ENCODE measurements at places on chromosomes 6 and 20.

DNA sequence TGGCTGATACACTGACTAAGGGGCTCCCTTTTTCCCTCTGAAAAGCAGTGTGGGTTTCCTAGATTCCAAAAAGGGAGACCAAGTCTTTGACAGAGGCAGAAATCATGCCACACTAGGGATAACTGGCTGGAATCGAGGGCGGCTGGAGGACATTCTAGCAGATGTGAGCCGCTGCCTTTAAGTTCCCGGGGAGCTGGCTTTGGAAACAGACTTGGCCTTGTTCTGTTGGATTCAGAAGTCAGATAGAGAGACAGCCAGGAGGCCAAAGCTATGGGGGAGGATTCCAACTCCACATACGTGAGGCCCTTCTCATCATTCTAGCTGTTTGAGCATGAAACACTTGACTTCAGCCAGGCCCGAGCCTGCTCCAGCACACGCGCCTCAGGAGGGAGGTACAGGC is 109.9 kb upstream of the FOXC1 start:
- no peak for DNase-seq

DNA sequence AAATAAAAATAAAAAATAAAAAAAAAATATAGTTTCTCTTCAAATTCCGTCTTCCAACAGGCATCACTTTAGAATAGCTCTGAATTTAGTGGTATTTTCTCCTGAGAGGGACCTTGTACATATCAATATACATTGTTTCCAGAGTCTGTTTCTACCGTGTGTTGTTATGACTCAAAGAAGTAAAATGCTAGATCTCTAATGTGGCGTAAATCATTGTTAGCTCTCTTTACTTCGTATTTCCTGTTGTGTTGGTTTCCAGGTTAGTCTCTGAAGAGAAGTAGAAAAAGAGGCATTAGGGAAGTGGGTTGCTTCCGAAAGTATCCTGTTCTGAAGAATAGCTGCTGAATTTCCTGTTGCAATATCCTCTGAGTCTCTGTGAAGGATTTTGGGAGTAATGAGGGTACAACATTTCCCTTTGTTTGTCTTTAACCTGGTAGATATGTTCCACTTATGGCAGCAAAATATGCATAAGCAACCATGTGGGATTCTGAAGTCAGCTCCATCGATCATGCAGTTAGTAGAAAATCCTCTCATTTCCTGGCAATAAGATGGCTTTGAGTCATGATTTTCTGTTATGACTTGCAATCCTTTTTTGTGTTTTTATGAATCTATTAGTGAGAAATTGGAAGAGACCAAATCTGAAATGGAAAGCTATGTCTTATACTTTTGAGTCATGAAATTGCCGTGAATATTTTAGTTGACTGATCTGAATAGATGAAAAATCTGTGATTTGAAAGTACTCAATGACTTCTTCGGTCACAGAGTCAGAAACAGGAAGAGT is 42.0 kb upstream of the MCHR2 start:
- DNase-seq, result no peak

DNA sequence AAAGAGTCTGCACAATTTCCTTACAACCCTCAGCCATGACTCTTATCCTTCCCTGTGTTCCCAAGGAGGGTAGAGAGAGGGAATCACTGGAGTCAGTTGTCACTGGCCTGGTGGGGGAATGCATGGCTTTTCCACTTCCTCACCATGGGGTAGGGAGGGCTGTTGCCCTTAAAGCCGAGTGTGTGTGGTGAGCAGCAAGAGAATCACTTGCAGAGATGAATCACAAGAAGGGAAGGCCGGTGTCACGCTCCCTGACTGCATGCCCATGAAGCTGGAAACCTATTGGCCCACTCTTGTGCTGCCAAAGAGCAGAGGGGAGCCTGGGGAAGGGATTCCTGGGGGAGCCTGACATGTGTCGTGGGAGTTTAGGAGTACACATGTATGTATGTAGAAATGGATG is 18.1 kb upstream of the BMP6 start:
- DNase-seq, result no peak

DNA sequence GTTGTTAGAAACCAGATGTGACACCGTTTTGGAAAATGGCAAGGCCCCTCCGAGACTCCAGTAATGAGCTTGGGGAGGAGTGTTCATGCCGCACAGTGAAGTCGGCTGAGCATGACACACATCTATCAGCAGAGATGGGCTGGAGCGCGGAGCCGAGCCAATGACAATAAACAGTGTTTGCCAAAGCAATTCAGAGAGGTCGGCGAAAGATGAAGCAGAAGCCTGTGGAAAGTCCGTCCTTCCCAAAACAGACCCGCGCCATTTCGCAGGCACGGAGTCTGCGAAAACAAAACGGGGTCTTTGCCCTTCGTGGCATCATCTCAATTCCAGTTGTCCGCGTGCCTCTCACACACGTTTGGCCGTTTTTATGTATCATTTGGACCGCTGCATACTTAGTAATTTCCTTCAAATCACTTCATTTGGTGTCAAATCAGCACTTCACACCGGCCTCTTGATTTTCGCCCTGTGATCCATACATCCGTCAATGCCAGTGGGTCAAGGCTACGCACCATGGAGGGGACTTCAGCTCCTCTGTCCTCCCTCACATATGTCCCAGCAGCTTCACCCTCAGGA is 71.3 kb downstream of the SULF2 start:
- DNase-seq, result no peak

DNA sequence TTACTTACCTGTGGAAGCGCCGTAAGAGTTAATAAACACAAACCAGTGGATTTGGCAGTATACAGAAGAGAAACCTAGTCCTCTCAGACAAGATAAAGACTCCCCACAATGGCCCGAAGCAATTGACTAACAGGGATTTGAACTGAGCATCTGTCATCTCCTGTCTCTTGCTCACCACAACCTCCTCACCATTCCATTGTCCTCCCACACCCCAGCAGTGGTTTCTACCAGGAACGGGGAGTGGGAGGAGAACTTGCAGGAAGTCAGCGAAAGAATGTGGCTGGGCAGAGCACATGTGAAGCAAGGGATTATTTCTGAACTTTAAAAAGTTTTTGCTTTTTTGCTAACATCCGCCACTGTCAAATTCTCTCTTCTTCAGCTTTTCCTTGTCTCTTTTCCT is 24.6 kb upstream of the TAAR1 start:
- no peak for DNase-seq

DNA sequence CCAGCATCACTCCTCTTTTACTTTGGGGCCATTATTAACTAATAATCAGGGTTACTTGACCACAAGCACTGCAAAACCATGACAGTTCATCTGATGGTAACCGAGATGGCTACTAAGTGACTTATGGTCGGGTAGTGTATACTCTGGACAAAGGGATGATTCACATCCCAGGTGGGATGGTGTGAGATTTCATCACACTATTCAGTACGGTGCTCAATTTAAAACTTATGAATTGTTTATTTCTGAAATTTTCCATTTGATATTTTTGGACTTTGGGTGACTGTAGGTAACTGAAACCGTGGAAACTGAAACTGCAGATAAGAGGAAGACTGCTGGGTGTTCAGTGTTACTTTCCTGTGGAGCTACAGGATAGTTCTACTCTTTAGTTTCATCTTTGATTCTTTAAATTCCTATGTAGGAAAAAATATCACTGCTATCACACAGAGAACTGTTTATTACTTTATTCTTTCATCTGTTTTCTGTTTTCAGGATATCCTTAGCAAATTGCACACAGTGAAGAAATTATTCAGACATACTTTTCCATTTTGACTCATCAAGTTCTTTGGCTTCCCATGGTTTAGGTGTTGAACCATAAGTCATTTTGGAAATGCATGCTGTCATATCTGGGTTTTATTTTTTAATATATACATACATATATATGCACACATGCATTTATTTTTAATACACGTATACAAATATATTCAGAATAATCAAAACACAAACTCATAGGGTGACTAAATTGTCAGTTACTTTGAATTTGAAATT is 59.1 kb upstream of the C20orf144 start:
- DNase-seq, result no peak

DNA sequence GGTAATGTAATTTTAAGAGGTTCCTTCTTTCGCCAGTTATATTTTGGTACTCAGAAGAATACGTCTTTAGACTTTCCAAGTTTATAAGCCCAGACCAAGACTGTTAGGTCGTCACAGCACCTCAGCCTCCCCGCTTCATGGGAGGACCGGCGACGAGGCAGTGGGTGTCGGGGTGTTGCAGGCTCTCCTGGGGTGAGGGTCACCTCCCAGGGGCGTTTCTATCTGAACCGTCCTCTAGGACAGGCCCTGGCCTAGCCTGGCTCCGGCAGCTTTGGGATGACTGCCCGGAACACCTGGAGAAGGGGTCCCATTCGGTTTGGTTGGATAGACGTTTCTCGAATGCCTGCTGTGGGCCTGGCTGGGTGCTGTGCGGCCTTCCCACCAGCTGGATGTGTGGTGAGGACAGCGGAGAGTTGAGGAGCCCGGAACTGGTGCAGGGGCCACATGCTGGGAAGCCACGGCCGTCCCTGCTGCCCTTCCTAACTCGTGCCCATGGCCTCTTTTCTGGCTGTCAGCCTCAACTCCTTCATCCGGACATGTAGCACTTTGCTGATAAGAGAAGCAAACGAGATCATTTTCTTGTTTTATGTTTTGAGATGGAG is 1.1 kb downstream of the OSBPL2 start:
- no peak for DNase-seq

GRCh38 chr6:149544646-149545257 is 1.1 kb downstream of the PPIL4 start:
- DNase-seq, result no peak

- DNase-seq, result no peak
Measured at GRCh38 chr6:57158658-57159057, 13.5 kb upstream of the BAG2 start.

DNA sequence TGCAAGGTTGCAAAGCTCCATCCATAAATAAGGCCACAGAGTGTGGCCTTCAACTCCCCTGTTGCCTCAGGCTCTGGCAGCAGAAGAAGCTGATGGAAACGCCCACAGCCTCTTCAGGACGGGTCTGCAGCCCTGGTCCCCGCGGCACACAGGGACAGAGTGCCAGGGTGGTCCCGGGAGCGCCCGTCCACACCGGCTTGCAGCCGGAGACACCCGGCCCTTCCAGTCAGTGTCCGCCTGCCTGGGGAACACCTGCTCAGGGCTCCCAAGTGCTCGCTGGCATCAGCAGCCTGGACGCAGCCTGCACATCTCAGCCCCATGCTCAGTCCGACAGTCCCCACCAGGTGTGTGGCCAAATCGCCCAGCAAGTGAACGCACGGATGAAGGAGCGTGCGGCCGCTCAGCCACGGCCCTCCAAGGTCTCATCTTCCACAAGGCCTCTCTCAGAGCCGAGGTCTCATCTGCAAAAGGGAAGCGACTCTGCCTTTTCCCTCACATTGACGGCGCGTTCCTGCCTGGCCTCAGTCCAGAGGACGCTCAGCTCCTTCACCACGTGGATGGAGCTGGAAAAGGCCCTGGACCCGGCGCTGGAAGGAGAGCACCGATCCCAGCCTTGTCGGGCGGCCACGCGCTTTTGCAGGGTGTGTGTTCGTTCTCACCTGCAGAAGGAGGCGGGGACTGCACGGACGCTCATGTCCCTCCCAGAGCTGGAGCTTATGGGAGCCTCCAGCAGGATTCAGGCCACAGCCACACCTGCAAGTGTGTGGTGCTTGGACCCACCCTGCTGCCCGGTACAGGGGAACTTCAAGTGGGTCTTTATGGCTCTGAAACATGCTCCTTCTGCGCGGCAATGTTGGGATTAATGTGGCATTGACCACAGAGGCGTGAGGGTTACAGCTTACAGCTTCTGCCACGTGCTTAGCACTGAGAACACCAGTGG is 180.4 kb downstream of the DLL1 start:
- DNase-seq, result no peak

DNA sequence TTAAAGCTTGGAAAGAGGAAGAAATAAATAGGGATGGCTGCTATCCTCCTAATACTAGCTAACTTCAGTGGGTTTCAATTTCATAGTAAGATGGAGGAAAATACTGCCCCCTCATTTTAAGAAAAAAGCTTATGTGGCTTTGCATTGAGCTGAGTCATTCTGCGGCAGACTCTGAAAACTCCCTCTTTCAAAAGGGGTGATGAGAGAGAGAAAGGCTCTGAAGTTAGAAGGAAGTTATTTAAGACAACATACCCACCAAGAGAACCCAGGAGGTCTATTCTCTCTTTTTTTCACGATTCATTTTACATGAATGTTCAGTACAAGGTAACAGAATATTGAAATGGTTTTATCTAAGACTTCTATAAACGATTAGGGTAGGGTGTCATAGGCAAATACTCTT is 4.5 kb downstream of the PRDM13 start:
- DNase-seq, result no peak

DNA sequence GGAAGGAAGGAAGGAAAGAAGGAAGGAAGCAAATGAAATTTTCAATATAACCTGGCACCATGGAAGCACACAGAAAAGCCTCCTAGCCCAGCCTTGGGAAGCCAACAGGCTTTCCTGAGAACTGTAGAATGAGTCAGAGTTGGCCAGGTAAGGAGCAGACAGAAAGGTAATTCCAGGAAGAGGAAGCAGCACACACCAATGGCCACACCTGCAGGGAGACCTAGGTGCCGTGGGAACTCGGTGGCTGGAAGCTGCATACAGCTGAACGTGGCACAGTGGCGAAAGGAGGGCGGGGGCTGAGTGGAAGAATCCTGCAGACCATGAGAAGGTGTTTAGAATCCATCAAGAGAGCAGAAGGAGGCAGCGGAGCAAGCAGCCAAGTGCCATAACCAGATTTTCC is 224.8 kb upstream of the RREB1 start:
- DNase-seq, result no peak

GRCh38 chr6:10463040-10463439 is 48.2 kb upstream of the TFAP2A start:
- DNase-seq, result no peak

DNA sequence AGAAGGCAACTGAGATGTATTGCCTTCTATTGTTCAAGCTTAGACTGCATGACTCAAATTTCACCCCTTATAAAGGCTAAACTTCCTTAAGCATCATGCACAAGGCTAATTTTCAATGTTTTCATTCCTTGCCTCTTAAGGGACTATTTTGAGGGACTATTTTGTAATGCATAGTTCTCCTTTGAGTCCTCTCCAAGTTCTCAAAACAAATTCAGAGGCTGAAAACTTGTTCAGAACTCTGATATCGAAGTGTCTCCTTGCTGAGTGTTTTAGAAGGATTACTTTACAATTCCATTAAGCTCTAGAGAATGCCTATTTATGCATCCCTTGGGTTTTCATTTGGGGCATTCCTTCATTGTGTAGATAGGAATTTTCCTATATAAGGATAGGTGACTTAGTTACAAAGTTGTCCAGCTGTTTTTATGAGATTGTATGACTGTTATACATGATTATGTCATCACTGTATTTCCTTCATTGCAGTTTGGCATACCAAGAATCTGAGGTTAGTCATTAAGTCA is 41.7 kb downstream of the COL19A1 start:
- DNase-seq, result no peak

All from NCI-H2227 treated with DMSO at 0.1 percent for 48 hours (cell line).